ENCODE measurements at places on chromosomes 12 and 14. TPM values are rescaled to one million over a fixed set of nuclear protein-coding genes. Genes with fewer than 3 reads are reported as not detected.

The KERA gene
- total RNA-seq, result not detected

The LRRC43 gene
- 0.72 TPM for total RNA-seq

The DTD2 gene
- total RNA-seq, result 24.7 TPM

The A2M gene
- total RNA-seq, result 10.7 TPM

The PNMA1 gene
- 74.3 TPM for total RNA-seq

The NXPH4 gene
- total RNA-seq, result 22.3 TPM

The SLC4A8 gene
- 5.5 TPM for total RNA-seq

The CACNA2D4 gene
- total RNA-seq, result 0.26 TPM

The LRTM2 gene
- not detected for total RNA-seq

The TEX22 gene
- total RNA-seq, result 2.5 TPM

The KIF5A gene
- total RNA-seq, result 7.2 TPM

The ZC2HC1C gene
- 1.4 TPM for total RNA-seq

The IL25 gene
- not detected for total RNA-seq

The PNP gene
- total RNA-seq, result 56.8 TPM

The GALNT16 gene
- 6.3 TPM for total RNA-seq

The MYBPC1 gene
- total RNA-seq, result not detected

The AHNAK2 gene
- total RNA-seq, result 34.3 TPM

The NFATC4 gene
- total RNA-seq, result 61.9 TPM

The SLC25A21 gene
- 1.5 TPM for total RNA-seq

The FITM1 gene
- not detected for total RNA-seq

The TAS2R14 gene
- 1.7 TPM for total RNA-seq

The JPH4 gene
- total RNA-seq, result 1.1 TPM

The FOXG1 gene
- 0.18 TPM for total RNA-seq

The C1QL4 gene
- 0.09 TPM for total RNA-seq

The SLC25A47 gene
- total RNA-seq, result not detected

The TMEM63C gene
- total RNA-seq, result 11.3 TPM

The HOXC9 gene
- not detected for total RNA-seq

The ADCY4 gene
- total RNA-seq, result 0.32 TPM

The SMCO3 gene
- 0.57 TPM for total RNA-seq

The RNASE7 gene
- not detected for total RNA-seq

The LRRC9 gene
- total RNA-seq, result not detected

The OASL gene
- total RNA-seq, result 1.3 TPM

The GSC gene
- not detected for total RNA-seq

The CPNE6 gene
- not detected for total RNA-seq

The DBX2 gene
- total RNA-seq, result not detected

The NEUROD4 gene
- total RNA-seq, result not detected

The DIO3 gene
- 0.79 TPM for total RNA-seq

The TSPAN11 gene
- total RNA-seq, result 9.5 TPM

The TPPP2 gene
- total RNA-seq, result not detected

The PKP2 gene
- 18.7 TPM for total RNA-seq

The PPM1H gene
- total RNA-seq, result 7.8 TPM

The KRT6C gene
- not detected for total RNA-seq

The BRMS1L gene
- total RNA-seq, result 9.6 TPM

The TMEM52B gene
- not detected for total RNA-seq

The DDX54 gene
- total RNA-seq, result 52.8 TPM

The MSI1 gene
- total RNA-seq, result 16.0 TPM

The ENDOU gene
- total RNA-seq, result not detected

The LUM gene
- 128 TPM for total RNA-seq

The DNAJC22 gene
- total RNA-seq, result 0.34 TPM

The NANOG gene
- total RNA-seq, result 0.16 TPM

The LRP1 gene
- total RNA-seq, result 397 TPM

Measured in astrocyte (in vitro differentiated cells and primary cell).